ENCODE measurements at places on chromosomes 12 and 14.
A peak's percentile ranks its signal among the peaks of the same experiment; 100 is the strongest.

DNA sequence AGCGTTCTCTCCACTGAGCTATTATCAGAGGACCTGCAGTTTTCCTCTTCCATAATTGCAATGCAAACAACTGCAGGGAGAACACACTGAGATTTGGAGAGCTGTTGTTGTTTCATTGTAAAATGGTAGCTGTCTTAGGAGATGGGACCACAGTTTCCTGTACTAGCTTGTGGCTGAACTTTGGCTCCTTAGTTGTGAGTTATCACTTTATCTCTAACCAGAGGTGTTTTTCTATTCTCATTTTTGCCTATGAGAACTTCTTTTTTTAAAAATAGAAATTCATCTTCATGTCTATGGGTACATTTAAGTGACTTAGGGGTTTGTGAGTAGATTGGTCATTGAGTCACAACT lies 216.5 kb downstream of the SLC38A4 start:
- DNase-seq = no peak

GRCh38 chr12:56296295-56296694 lies 3.8 kb downstream of the CS start:
- DNase-seq = no peak

GRCh38 chr12:47084172-47084571 lies 4.4 kb upstream of the AMIGO2 start:
- no peak for DNase-seq

DNA sequence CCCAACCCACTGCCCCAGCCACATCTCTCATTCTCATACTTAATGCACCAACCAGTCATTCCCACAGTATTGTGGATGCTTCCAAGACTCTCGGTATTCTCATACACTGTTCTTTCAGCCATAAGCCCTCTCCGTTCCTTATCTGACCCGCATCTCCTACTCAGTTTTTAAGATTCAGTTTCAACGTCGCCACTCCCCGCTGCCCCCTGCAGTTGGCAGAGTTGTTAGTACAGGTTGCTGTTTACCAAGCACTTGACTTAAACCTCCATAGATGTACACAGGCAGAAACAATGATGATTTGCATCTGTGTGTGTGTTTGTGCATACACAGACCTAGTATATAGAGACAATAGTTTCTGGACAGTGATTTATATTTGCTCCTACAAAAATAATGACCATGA lies 40.2 kb downstream of the PAH start:
- DNase-seq = no peak

GRCh38 chr12:95574799-95575452 lies 23.6 kb upstream of the USP44 start:
- peak; percentile 60 for DNase-seq

GRCh38 chr14:58566979-58567378 lies 70.8 kb upstream of the DACT1 start:
- no peak for DNase-seq

Measured in choroid plexus epithelial cell (primary cell).